ENCODE measurements at places on chromosomes 6 and 20. TPM values are rescaled to one million over a fixed set of nuclear protein-coding genes. Genes with fewer than 3 reads are reported as not detected.

- DNase-seq: no peak
These were observed 65.2 kb upstream of the GPR6 start for GRCh38 chr6:109912952-109913351.

GRCh38 chr6:168216751-168217191 is 102.8 kb downstream of the DACT2 start:
- DNase-seq: no peak

DNA sequence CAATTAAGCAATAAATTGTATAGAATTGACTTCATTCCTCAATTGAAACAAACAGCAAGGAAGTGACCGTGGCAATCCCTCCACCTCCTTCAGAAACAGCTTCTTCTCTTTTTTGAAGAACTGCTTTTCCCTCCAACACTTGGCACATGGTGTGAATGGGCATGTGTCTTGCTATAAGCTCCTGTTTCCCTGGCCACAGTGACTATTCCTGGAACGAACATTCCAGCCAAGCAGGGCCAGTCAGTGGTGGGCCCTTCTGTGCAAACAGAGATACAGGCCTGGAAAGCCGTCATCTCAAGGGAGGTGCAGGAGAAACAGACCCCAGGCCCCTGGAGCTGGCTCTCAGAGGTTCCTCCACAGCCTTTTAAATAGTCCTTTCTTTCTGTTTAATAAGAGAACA is 6.9 kb downstream of the TXNDC5 start:
- no peak for DNase-seq

- DNase-seq: no peak
These were observed 16.0 kb downstream of the ANKS1A start for GRCh38 chr6:34904990-34905613.

DNA sequence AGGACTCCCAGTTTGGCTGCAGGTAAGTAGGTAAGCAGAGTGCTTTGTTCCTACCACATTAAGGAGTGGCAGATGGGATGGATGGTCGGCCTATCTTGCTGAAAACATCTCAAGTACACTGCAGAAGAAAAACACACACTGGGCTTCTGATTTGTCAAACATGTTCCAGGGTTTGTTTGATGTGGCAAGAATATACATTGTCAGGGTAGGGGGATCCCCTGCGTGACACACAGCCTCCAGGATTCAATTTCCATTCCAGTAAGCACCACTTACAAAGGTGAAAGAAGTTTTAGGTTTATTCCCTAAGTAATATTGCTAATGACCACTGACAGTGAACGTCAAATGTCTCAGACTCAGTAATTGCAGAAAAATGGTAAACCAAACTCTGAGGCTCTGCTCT is 26.0 kb upstream of the KIF16B start:
- DNase-seq: no peak

- DNase-seq: no peak
These were observed 178.3 kb downstream of the SYNDIG1 start for GRCh38 chr20:24647713-24648112.

GRCh38 chr20:44448753-44449546 is 26.7 kb upstream of the TTPAL start:
- no peak for DNase-seq

DNA sequence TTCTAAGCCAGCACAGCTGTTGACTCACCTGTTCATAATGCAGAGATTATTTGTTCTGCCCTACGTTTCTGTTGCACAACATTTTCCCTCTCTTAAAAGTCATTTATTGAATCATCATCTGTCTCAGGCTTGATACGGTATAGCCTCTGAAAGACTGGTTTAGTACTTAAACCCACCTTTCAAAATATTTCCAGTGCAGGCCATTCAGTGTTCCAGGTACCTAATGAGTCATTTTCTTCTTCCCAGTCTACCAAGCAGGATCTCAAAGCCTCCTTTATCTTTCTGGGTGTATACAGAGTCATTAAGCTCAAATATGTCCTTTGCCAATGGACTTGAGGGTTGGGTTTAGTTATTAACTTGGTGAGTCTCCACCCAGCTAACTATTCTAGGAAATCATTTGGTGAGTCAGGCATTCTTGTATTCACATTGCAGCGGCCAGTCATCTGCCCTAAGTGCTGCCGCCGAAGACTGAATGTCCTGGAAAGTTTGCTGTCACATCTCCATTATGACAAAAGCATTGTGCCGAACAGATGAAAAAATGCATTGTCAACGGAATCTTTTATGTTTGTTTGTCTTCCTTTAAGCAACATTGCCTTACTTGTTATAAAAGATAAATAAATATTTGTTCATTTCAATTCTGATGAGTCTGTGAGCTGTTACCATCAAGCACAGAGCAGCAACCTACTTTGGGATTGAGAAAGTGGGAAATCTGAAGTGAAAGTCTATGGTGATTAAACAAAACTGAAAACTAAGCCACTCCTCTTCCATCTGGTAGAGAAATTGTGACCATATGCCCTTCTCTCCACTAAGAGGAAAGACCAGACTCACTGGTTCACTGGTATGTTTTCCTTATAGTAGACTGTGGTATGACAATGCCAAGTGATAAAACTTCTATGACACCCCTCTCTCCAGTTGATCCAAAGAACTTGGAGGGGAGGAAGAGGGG is 14.3 kb upstream of the FAM135A start:
- DNase-seq: no peak

- DNase-seq: no peak
These were observed 24.6 kb downstream of the CYP24A1 start for GRCh38 chr20:54148947-54149764.

- no peak for DNase-seq
These were observed 36.7 kb upstream of the TMEM14A start for GRCh38 chr6:52634211-52634610.

GRCh38 chr6:70673601-70674000 is 5.9 kb downstream of the SMAP1 start:
- no peak for DNase-seq

GRCh38 chr6:114432400-114432799 is 89.6 kb upstream of the HS3ST5 start:
- DNase-seq: no peak

DNA sequence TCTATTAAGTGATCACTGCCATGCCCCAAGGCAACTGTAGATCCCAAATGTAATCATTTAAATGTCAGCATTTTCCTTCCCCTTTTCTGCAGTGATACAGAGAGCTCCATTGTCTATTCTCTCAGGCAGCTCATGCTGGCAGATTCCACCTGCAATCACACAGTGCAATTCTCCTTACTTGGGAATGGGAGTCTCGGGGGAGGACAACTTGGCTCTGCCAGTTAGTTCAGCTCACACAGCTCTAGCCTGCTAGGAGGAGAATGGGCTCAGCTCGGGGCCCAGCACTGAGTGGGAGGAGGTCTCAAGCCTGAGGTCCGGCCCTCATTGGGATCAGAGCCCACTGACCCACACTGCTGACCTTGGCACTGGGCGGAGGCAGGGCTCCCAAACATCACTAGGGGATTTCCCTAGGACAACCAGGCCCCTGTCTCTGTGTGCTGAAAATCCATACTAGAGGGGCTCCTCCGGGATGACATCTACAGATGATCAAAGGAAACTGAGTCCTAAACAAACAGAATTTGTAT is 109.2 kb upstream of the ASF1A start:
- no peak for DNase-seq

GRCh38 chr6:44567406-44567805 is 179.9 kb downstream of the CDC5L start:
- DNase-seq: no peak

DNA sequence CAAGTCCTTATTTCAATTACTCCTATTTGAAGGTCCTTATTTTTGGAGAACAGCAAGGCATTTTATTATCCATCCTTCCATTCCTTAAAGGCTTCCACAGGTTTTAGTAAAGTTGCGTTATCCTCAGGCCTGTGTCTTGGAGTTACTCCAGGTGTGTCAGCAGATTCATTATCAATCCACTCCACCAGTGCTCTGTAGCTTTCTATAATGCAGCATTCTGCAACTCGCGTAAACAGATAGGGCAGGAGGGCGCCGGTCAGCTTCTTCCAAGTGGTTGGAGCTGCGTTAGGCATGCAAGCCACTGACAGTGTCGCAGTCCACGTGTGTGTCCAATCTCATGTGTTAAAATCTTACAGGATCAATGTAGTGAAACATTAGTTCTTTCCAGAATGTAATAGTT is 75.8 kb downstream of the SYTL3 start:
- no peak for DNase-seq

DNA sequence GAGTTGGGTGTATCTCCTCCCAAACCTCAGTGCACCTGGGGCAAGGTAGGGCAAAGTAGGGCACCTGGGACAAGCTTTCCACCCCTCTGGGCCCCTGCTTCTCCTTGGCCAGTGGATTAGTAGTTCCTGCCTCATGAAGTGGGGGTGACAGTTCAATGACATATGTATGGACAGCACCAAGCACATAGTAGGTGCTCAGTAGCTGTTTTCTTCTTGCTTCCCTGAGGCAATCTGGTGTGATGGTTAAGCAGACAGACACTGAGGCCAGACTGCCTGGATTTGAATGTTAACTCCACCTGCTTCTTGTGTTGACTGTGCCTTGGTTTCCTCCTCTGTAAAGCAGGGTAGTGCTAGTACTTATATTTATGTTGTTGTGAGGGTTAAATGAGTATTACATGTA is 25.8 kb downstream of the EPB41L1 start:
- no peak for DNase-seq

- no peak for DNase-seq
These were observed 12.2 kb downstream of the SAYSD1 start for GRCh38 chr6:39102821-39103136.

DNA sequence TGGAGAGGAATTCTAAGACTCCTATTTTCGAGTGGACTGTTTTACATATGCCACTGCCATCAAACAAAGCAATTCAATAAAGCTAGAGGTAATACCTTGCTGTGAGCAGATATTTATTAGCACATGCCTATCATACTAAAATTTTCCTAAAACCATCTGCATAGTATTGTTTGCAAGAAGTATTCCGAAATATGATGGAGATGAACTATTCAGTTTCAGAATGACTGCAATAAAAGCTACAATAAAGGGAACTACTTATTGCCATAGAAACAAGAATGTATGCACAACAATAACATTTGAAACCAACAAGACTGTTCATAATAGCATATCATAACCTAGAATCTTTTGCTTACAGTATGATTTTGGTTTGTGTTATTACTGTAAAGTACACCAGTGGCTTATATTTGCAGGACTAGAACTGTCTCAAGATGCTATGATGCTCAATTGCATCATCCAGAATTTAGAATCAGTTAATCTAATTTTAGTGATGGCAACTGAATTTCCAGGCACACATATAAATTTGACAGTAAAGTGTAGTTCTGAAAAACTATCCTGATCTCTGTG is 144.3 kb downstream of the GRIK2 start:
- DNase-seq: no peak

- DNase-seq: no peak
These were observed 23.8 kb downstream of the RBM38 start for GRCh38 chr20:57414867-57415592.

- DNase-seq: no peak
These were observed 215.1 kb downstream of the SOX4 start for GRCh38 chr6:21808551-21809242.

GRCh38 chr20:51710361-51710894 is 57.8 kb downstream of the ATP9A start:
- no peak for DNase-seq

DNA sequence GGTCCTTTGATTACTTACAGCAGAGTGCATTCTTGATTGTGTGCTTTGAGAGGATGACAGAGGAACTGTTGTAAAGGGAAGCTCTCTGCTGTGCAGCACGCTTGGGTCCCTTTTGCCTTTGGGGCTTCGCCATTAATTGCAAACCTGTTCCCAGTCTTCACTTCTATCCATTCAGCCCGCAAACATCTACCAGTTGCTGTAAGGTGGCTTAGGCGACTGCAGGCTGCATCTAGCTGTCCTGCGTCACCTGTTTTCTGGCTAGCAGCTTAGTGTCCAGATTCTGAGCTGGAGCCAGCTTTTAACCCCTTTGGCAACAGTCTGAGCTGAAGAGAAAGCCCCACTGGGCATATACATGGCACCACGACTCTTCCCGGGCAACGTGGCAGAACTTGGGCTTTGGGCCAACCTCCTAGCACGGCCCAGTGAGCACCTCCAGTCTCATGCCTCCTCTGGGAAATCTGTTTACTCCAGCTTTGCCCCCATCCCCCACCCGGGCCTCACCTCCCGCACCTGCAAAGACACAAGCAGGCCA is 2.5 kb upstream of the FASTKD5 start:
- no peak for DNase-seq

DNA sequence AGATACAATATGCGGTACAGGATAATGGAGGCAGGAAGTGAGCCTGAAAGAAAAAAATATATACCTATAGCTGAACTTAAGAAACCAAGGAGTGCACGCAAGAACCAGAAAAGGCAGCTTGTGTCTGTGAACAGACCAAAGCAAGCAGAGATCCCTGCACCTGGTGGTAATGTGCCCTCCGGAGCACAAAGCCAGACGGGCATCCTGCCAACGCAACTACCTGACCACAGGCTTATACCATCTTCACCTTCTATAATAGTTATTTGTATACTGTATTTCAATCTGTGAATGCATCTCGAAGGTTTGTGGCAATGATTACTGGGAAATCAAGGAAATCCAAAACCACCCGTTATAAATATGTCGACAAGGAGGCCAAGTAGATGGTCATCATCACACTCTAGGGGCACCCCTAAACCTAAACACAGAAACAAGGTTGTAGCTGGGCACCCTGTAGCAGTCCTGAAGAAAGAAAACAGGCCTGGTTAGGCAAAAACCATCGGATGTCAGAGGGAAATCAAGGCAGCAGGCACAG is 801 bp downstream of the FBXL4 start:
- no peak for DNase-seq

- DNase-seq: no peak
These were observed 144.3 kb downstream of the OR2B2 start for GRCh38 chr6:27767851-27768250.

DNA sequence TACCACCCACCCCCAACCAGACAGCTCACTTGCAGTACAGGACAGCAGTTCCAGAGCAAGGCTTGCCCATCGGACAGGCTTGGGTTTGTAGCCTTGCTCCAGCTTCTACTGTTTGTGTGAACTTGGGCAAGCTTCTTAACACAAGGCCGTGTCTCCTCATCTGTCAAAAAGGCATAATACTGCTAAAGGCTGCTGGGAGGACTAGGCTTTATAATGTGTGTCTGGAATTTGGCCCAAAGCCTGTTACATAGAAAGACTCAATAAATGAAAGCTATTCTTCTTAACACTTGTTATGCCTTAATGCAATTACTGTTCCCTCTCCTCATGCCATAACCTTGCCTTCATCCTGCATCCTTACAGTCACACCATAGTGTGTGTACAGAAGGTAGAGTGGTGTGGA is 43.4 kb downstream of the LYRM4 start:
- DNase-seq: no peak

- DNase-seq: no peak
These were observed 136.0 kb upstream of the RNF24 start for GRCh38 chr20:4151342-4151741.

- DNase-seq: no peak
These were observed 35.6 kb downstream of the B4GALT5 start for GRCh38 chr20:49677777-49678758.

- DNase-seq: no peak
These were observed 168.6 kb downstream of the CD83 start for GRCh38 chr6:14286144-14286543.

GRCh38 chr6:159919800-159920199 is 29.0 kb downstream of the MAS1 start:
- no peak for DNase-seq

PNLDC1 gene
- total RNA-seq: 0.54 TPM

ZSCAN12 gene
- 4.3 TPM for total RNA-seq

HS3ST5 gene
- not detected for total RNA-seq

C6orf163 gene
- total RNA-seq: 4.7 TPM

JAG1 gene
- total RNA-seq: 253 TPM

ZC2HC1B gene
- total RNA-seq: not detected

BEND3 gene
- total RNA-seq: 4.2 TPM

LY6G5C gene
- total RNA-seq: not detected

DEFB115 gene
- total RNA-seq: not detected

C20orf202 gene
- total RNA-seq: not detected

SEMG1 gene
- total RNA-seq: not detected

ZBTB46 gene
- 9.9 TPM for total RNA-seq

EPB41L2 gene
- 110 TPM for total RNA-seq
